ENCODE measurements at places on chromosomes 13 and 19.

DNA sequence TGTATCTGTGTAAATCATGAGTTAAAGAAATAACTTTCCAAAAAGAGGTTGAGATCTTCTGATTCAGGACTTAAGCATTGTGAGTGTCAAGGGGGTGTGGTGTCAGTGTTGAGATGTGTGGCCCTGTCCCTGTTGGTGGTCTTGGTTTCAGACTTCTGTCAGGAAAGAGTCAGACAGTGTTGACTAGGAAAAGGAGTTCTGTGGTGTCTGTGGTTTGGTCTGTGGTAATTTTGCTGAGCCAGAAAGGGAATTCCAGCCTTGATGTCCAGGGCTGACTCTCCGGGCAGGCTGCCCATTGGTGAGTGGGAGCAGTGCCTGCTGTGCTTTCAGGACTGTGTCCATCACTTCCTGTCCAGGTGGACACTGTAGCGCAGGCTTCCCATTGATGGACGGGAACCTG is 39.8 kb upstream of the IGFL4 start:
- DNase-seq: no peak

GRCh38 chr13:25286308-25286968 is 850 bp downstream of the MTMR6 start:
- DNase-seq: no peak

DNA sequence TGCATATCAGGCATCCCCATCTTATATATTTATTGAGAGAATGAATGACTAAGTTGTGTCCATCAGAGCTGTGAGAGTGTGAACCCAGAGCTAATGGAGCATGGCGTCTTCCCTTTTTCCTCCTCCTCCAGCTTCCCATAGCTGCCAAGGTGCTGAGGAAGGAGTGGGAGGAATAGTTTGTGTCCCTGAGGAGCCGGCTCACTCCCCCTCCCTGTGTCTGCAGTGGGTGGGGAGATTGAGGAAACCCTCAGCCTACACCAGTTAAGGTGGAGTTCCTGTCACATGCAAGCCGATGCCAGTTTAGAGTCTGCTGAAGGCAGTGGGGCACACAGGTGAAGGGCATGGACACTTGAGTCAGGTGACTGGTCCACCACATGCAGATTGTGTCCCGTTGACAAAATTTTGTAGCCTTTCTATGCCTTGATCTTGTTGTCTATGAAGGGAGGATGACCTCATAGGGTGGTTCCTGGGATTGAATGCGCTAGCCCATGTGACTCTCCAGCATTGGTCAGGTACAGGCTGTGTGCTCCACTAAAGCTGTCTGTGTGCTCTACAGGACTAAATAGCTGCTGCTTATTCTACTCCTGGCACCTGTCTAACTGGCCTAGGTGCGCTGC is 47.6 kb upstream of the GPI start:
- DNase-seq: no peak

GRCh38 chr19:30556230-30556711 is 184.1 kb downstream of the ZNF536 start:
- no peak for DNase-seq

- no peak for DNase-seq
Measured at GRCh38 chr13:107216046-107216755, 648.3 kb upstream of the ARGLU1 start.

DNA sequence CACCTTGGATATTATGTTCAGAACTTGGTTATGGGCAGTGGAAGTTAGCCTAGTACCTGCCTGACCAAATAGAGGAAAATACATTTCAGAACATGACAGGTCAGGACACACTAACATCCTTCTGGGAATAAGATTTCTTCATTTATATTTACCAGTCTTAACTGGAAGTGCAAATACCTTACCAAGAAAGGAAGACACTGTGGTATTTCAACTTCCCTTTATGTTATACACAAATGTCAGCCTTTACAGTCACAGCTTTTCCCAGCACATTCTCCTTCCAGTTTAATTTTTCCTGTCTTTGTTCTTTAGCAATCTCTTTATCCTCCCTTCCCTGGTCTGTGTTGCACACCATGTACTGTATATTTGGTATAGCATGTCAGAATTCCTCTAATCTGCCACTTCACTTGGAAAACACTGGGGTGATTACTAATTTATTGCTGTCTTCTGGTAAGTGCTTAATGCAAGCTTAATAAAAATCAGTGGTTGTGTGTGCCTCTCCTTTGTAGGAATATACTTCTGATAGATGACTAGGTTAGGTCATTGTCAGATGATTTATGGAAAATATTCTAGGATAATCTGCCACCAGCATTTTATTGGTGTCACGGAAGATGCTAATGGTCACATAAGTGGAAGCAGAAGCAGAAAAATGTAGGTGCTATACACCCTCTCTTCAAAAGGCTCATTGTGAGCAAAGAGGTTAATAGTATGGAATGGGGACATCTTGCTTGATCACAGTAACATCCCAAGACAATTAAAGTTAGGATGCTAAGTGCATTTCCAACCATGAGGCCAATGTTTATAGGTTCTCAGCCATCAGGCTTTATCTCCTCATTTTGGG is 124.3 kb upstream of the STARD13 start:
- no peak for DNase-seq

DNA sequence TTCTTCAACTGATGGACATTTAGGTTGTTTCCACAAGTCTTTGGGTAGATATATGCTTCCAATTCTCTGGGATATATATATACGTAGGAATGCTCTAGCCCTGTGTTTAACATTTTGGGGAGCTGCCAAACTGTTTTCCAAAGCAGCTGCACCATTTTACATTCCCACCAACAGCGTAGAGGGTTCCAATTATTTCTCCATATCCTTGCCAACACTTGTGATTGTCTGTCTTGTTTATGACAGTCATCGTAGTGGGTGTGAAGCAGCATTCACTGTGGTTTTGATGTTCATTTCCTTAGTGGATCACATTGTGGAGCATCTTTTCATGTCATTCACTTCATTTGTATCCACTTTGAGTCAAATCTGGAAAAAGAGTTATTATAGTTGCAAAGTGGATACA is 4.7 kb upstream of the CBLC start:
- no peak for DNase-seq

GRCh38 chr19:35069696-35070095 is 28.2 kb downstream of the HPN start:
- DNase-seq: no peak

GRCh38 chr19:11179716-11180297 is 17.5 kb downstream of the KANK2 start:
- no peak for DNase-seq

DNA sequence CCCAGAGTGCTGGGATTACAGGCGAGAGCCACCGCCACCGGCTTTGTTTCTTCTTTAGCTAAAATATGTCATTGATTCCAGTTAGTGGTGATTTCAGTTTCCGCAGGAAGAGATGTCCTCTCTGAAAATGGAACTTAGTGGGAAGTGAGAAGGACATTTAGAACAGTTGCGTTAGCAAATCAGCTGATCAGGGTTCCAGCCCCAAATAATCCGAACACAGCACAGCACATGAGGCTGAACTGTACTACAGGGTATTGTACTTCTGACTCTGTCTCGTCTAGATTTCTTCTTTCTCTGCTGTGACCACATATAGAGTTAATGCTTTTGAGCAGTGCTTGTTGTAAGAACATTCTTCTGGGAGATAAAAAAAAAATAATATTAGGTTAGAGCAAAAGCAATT is 314.4 kb downstream of the MYO16 start:
- no peak for DNase-seq

- DNase-seq: no peak
Measured at GRCh38 chr13:48233889-48234488, 983 bp downstream of the ITM2B start.

GRCh38 chr19:1944088-1944915 is 3.3 kb downstream of the CSNK1G2 start:
- DNase-seq: no peak

DNA sequence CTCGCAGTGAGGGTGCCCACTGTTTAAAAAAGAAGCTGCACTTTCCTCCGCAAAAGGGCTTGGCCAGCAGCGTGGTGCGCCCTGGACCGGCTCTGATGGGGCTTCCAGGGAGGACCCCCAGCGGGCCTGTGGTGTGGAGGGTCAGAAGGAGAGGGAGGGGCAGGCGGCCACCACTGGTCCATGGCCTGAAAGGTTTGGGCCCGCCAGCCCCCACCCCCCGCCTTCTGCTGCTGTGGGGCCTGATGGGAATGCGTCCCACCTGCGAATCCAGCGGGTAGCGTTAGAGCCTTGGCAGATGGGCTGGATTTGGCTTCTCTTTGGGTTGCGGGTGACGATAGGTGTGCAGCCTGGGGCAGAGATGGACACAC is 34.7 kb downstream of the TMEM255B start:
- no peak for DNase-seq

DNA sequence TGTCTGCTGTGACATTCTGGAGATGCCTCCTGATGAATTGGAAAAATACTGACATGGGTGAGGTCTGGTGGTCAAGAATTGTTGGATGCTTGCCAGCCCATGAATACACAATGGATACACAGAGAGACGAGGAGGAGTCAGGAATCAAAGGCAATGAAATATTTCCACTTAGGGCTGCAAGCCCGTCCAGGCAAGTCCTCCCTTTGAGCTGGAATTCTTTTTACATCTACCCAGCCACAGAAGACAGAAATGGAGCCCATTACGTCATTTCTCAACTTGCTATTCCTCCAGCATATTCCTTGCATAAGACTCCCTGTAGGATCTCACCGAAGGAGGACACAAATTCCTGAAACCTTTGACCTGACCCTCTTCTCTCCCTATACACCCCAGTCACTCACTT is 15.7 kb upstream of the IGFL4 start:
- DNase-seq: no peak

DNA sequence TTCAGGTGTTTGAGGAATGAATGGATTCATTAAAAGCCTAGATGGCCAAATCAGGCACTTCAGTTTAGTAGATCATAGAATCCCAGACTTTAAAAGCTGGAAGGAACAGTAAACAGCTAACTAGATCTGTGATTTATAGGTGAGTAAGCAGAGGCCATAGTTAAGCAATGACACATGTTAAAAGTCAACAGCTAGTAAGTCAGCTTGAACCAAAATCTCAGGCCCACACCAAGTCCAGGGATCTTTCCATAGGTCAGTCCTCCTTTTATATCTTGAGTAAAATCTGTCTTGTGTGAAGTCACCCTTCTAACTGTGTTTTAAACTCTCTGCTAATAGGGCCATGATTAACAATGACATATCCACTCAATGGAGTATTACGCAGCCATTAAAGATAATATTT is 275.5 kb upstream of the SOX21 start:
- no peak for DNase-seq

DNA sequence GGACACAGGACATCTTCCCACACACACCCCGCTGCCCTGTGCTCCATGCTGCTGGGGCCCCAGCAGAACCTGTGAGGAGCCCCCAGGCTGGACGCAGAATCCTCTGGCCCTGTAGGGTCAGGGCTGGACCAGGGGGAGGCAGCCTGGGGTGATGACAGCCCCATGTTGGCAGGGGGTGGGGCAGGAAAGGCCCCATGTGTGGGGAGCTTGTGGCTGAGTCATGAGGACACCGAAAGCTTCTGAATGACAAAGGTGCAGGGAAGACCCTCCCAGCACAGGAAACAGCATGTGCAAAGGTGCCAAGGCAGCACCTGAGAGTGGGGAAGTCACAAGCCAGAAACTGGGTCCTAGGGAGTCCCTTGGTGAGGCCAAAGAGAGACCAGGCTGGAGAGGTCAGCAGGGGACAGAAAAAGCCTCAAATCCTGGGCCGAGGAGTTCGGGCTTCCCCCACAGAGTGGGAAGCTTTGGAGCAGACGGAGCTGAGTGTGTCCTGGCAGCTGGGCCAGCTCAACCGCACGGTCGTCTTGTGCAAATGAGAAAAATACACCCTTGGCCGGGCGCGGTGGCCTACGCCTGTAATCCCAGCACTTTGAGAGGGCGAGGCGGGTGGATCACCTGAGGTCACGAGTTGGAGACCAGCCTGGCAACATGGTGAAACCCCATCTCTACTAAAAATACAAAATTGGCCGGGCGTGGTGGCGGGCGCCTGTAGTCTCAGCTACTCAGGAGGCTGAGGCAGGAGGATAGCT is 17.5 kb downstream of the ATP8B3 start:
- no peak for DNase-seq

DNA sequence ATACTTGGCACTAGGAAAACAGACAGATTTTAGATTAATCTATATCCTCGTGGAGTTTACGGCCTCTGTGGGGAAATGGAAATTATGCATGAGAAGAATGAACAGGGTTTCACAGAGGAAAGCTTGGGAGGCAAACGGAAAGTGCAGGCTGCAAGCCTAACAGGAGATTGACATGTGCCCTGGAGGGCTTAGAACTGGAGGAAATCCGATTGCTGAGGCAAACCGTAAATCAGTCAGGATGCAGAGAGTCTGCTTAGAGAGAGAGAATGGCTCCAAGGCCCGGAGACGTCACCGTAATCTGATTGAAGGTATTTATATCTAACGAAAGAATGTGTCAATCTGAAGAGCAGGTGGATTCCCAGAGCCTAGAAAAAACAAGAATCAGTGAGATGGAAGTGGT is 143.2 kb downstream of the KATNAL1 start:
- no peak for DNase-seq

DNA sequence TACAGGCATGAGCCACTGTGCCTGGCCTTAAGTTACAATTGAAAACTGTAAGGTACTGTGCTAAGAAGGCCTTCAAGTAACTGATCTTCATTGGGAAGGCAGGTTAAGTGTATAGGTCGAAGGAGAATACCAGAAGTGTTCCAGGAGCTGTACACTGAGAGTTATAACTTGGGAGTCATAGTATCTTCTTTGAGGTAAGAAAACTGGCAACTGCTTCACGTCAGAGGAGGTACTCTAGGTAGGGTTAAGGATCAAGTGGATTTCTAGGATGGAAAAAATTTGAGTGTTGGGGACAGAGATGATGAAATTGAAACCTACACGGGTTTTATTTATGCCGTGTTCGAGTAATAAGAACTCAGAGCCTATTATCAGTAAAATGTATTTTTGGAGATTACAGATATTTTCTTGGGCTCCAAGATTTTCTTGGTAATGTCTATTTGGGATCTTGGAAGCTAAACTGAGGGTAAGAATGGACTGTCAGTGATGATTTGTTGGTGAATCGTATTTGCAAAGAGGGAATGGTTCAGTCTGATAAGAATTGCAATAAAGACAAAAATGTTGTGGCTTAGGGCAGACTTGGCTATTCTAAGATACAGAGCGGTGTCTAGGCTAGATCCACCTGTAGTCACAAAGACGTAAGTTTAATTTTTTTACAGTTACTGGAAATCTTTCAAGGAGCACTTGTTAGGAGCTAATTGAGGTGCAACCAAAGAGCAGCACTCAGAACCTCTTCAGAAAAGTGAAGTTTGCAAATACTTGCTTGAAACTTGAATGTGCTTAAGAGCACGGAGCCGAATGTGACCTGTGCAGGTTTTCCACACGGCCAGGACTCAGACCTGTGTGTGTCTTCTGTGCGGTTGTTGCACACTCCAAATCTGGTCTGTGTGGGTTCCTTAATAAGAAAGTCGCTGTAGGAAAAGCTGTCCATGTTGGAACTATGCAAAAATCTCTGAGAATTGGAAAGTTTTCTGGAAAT is 102.5 kb downstream of the URI1 start:
- DNase-seq: no peak

GRCh38 chr13:97496511-97496910 is 62.5 kb downstream of the RAP2A start:
- DNase-seq: no peak

Measured in Caco-2 (cell line).